Naive thymus-derived CD8-positive, alpha-beta T cell (primary cell): ENCODE measurements at places on chromosomes 1 and 21. TPM values are rescaled to one million over a fixed set of nuclear protein-coding genes. Genes with fewer than 3 reads are reported as not detected.
A peak's percentile ranks its signal among the peaks of the same experiment; 100 is the strongest.

DNA sequence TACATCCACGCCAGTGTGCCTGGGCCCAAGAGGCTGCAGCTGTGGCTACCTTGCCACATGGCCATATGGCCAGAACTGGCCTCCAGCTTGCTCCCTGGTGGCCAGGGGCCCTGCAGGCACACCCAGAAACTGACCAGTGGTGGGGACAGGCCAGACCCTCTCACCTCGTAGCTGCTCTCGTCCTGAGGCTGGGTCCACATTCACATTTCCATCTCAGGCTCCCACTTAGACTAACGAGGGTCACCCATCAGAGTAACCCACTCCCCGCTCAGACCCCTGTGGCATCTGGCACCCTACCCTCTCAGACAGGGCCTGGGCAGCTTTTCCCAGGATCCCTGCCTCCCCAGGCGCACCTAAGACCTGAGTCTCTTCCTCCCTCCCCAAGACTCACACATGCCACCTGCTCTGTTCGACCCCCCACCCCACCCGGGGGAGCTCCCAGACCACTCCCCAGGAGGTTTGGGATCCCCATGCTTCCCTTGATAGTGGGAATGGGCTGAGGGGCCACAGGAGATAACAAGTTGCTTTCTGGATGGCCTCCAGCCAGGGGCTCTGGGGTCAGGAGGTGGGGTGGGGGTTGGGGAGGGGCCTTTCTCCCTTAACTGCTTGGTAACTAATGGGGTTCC is 21.3 kb upstream of the RNU1-4 start:
- no peak for DNase-seq
- peaks cover 19% of the 10 kb centered on the region for H3K27me3 ChIP-seq
- H3K27ac ChIP-seq, result peak overlapping the region; percentile 14
- no peaks in the 10 kb centered on the region for H3K4me1 ChIP-seq
- H3K36me3 ChIP-seq, result no peaks in the 10 kb centered on the region

DNA sequence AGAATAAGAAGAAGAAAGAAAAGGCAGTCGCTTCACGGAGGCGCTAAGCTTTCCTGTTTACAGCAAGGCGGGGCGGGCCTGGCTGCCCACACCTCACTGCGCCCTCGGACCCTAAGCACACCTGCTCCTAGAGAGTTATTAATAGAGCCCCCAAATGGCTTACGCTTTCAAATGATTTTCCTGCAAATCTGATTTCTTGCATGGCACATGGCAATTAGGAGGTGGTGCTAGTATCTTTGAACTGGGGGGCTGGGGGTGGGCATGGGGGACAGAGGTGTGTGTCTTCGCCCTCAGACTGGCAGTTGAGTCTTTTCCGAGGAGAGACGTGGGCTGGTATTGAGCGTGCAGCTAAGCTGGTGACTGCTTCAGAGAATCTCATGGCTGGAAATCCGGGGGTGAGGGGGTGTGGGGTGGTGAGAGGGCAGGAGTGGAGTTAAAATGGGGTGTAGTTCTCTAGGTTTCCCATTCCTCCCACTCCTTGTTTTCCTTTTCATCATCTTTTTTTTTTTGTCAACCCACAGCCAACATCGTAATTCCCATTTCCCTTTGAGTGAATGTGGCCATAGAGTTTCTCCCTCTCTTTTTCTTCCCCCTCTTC is 1.3 kb downstream of the S1PR1 start:
- H3K27me3 ChIP-seq, result no peaks in the 10 kb centered on the region
- H3K4me3 ChIP-seq, result peak overlapping the region; percentile 100
- peak overlapping the region; percentile 100 for H3K27ac ChIP-seq
- peaks cover 71% of the 10 kb centered on the region for H3K4me1 ChIP-seq
- peaks cover 47% of the 10 kb centered on the region for H3K36me3 ChIP-seq

MYBPHL gene
- not detected for total RNA-seq

GRCh38 chr1:28507646-28508434 is 2.0 kb downstream of the RCC1 start:
- peak overlapping the region; percentile 98 for H3K27ac ChIP-seq
- no peak for DNase-seq

ATP1A2 gene
- total RNA-seq, result not detected

RGS18 gene
- total RNA-seq, result not detected

DNA sequence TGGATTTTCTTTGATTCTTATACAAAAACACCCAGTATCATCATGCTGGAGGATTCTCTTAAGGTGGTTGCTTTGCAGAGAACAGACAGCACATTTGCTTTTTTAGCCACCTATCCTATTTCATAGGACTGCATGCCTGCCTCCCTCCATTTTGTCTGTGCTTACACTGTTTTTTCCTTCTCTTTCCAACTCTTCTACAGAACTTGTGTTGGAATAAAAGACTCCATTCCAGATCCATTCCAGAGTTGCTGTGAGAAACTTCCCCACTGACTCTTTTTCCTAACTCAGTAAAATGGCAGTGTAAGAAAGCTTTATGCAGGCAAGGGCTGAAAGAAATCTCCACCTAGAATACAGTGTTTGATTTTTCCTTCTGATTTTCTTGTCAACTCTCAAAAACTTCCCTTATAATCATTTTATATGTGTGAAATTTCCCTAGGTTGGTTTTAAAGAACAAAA is 5.2 kb upstream of the ARID1A start:
- peak overlapping the region; percentile 15 for H3K27ac ChIP-seq
- no peak overlapping the region for H3K4me3 ChIP-seq
- no peak for DNase-seq
- H3K27me3 ChIP-seq, result no peaks in the 10 kb centered on the region
- H3K4me1 ChIP-seq, result peaks cover 27% of the 10 kb centered on the region

DNA sequence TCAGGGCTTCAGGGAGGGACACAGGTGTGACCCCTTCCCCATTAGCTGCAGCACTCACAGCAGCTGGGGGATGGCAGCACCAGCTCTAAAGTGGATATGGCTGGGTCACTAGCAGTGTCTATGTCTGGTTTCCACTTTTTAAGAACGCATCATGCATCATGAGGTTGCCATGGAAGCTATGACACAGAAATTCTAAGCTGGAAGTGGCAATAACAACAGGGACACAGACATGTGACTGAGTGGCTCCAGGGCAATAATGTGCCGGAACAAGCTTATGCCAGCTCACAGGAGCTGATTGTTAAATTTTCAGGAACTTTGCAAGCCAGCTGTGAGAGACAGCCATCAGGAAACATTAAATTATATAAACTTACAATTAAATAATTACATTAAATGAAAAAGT is 51.2 kb upstream of the NFASC start:
- no peak for DNase-seq
- H3K36me3 ChIP-seq, result no peaks in the 10 kb centered on the region
- no peak overlapping the region for H3K4me3 ChIP-seq
- no peak overlapping the region for H3K27ac ChIP-seq

DNA sequence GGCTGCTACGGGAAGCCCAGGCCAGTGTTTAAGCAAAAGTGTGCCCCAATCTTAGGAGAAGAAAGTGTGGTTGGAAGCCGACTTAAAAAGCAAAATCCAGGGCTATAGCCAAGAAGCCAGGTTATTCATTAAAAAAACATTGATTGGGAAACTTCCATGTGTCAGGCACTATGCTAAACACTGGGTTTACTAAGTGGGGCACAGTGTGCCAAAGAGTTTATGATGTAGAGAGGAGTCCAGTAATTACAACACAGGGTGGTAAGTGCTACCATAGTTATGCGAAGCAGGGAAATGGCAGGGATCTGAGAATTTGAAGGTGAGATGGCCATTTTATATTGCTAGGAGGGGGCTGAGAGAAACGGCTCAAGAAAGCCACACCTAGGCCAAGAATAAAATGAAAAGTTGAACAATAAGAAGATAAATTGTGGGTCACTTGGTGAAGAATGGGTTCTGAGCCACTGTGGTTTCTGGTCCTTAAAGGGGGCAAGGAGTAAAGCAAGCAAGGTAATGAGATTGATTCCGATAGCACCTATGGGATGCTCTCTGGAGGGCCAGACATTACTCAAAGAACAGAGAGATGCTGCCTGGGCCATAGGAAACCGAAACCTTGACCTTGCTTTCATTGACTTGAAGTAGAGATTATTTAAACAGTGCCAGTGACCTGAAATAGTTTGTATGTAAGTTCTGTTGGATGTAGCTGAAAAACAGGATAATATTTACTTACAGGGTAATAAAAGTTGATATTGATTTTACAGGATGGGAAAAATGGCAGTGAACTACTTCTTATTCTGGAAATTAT is 177.8 kb downstream of the GIPC2 start:
- H3K4me3 ChIP-seq, result no peak overlapping the region
- no peak for DNase-seq
- H3K27ac ChIP-seq, result no peak overlapping the region
- no peaks in the 10 kb centered on the region for H3K4me1 ChIP-seq

DNA sequence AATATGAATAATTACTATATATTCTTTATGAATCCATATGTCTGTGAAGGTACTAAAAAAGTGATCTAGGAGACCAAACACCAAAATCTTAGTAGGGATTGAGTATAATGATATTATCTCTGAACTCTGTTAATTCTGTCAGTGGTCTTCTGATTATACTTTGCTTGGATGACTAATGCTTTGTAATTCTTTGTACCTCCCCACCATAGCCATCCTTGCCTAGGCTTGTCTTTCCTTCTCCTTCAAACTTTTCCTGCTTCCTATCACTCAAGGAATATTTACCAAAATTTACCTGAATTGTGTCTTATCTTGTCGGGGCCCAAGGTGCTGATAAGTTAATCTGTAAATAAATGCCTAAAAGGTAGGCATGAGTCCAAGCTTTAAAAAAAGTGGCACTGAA is 845 bp upstream of the RGS5 start:
- H3K27me3 ChIP-seq, result no peaks in the 10 kb centered on the region
- H3K4me3 ChIP-seq, result no peak overlapping the region
- H3K4me1 ChIP-seq, result no peaks in the 10 kb centered on the region
- H3K27ac ChIP-seq, result no peak overlapping the region
- no peak for DNase-seq

CD52 gene
- 847 TPM for total RNA-seq

GRCh38 chr1:53339736-53340635 is 12.1 kb upstream of the LRP8 start:
- no peak overlapping the region for H3K4me3 ChIP-seq
- no peaks in the 10 kb centered on the region for H3K36me3 ChIP-seq
- H3K27me3 ChIP-seq, result peaks cover 3% of the 10 kb centered on the region
- H3K27ac ChIP-seq, result no peak overlapping the region

- H3K4me1 ChIP-seq, result peaks cover 16% of the 10 kb centered on the region
- no peak for DNase-seq
- peaks cover 3% of the 10 kb centered on the region for H3K36me3 ChIP-seq
- no peaks in the 10 kb centered on the region for H3K27me3 ChIP-seq
- H3K27ac ChIP-seq, result no peak overlapping the region
These were observed 65.7 kb downstream of the GALNT2 start for GRCh38 chr1:230132758-230133157.
